Activated T-cell treated with anti-CD3 and anti-CD28 coated beads, Interleukin-2, amount 50 U/mL, for 48 hours (primary cell): ENCODE measurements at places on chromosomes 12 and 14.

GRCh38 chr12:120943482-120943881 lies 34.9 kb upstream of the HNF1A start:
- DNase-seq: no peak

DNA sequence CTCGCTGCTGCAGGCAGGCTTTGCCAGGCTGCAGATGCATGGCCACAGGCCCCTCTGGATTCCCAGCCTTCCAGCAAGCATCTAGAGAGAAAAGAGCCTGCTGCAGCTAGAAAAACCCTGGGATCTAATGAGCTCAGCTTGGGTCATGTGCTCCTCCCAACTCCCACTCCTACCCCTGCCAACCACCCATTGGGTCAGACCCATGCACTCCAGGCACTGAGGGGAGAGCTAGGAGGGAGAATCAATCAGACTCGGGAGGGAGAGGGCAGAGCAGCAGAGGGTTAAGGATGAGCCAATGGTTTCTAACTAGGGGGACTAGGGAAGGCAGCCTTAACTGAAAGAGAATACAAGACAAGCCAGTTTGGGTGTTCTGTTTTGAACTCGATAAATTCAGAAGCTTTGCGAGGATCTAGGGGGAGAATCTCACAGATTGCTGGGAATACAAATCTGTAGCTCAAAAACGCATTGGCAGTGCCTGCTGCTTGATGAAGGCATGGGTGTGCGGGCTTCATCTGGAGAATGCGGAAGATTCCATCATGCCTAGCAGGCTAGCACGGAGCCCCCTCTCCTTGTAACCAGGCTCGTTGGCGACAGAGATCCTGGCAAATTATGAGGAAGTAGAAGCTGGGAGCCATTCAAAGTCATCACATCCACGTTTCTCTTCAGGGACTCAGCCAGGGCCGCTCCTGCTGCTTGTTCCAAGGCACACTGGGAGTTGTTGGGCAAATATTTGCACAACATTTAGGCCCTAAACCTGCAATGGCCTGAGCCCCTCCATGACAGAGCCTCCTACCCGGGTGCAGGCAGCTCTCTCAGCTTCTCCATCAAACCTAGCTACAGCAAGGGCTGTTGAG lies 56.4 kb downstream of the VCPKMT start:
- peak; percentile 19 for DNase-seq

DNA sequence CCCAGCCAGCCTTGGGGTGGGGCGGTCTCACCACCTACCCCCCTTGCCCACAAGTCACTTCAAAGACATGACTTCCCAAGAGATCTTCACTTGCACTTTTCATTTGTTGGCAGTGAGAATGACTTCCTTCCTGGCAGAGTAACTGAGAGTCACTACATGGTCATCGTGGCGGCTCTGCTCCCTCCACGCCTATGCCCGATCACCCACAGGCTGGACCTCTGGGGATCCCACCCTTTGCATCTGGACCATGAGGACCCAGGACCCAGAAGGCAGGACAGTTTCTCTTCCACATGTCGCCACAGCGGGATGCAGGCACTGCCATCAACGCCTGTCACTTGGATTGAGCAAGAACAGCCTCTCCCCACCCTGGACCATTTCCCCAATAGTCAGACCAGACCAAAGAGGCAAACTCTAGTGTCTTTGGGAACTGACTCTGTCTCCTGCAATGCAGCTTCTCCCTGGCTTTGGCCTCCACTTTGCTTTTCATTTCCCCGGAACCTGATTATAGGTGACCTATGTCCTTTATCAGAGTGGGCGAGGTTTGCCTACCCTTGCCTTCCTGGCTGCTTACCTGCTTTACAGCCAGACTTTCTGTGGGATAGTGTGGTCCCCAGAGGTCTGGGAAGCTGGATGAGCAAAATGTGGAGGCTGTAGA lies 3.6 kb downstream of the VDR start:
- no peak for DNase-seq

DNA sequence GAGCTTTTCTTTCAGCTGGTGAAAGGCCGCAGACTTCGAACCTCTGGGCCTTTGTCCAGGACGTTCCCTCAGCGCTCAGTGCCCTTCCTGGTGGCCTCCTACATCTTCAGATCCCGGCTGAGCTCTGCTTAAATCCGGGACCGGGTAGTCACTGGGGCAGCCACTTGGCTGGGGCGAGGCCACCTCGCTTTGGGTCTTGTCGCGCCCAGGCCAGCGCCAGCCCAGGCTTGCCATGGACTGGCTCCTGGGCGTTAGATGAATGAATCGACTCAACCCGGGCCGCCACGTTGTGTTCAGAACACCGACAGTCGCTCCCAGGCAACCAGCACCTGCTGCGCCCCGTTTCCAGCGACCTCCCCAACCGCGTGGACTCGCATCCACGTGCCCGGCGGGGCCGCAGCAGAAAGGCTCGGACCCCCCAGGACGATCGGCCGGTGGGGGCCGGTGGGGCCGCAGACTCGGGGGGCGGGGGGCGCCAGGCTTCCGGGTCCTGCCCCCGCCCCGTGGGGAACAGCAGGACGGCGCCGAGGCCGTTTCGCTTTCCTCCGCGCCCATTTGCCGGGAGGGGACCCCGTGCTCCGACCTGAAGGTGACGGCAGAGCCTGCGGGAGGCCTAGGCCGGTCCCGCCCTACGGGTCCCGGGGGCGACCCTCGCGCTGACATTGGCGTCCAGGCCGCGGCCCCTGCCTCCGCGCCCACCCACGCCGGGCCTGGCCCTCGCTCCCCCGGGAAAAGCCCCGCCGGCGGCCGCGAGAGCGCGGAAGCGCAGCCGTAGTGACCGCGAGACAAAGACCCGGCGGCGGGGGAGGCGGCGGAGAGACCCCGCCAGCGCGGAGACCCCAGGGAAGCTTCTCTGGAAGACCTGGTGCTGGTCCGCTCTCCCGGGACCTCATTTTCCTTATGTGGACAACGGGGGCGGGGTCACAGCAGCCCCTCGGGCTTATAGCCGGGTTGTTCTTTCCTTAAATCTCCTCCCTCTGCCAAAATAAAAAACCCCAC lies 37.3 kb upstream of the RCOR1 start:
- DNase-seq: peak; percentile 64

- DNase-seq: peak; percentile 17
Measured at GRCh38 chr14:105492971-105493871, 2.2 kb downstream of the TEDC1 start.

- DNase-seq: no peak
Measured at GRCh38 chr12:110278255-110278536, 2.9 kb upstream of the ATP2A2 start.

- DNase-seq: no peak
Measured at GRCh38 chr14:98623788-98624415, 648.1 kb downstream of the BCL11B start.

GRCh38 chr12:11710431-11710830 lies 61.0 kb downstream of the ETV6 start:
- DNase-seq: no peak

DNA sequence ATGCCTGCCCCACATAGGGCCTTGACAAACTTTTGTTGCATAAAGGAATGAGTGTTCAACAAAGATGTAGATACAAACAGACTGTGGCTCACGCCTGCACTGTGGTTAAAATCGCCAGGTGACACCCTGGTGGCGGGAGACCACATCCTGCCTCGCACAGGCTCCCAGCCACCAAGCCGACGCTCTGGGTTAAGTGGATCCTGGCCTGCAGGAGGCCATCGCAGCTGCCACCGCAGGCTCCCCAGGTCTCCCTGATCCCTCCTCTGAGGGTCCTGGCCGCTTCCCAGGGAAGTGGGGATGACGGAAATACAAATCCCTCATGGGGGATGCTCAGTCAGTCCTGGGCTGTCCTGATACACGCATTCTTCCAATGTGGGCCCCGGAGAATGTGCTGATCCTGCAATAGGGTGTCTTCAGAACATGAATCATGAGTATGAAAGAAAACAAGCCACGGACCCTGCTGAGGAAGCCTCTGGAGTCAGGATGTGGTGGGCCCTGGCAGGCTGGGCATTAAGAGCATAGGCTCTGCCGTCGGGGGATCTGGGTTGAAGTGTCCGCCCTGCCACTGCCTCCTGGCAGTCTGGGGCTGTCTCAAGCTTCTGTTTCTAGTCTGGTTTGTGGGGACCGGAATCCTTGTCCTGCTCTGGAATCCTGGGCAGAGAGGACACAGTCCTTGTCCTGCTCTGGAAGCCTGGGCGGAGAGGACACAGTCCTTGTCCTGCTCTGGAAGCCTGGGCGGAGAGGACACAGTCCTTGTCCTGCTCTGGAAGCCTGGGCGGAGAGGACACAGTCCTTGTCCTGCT lies 53.5 kb upstream of the BEGAIN start:
- peak; percentile 85 for DNase-seq

DNA sequence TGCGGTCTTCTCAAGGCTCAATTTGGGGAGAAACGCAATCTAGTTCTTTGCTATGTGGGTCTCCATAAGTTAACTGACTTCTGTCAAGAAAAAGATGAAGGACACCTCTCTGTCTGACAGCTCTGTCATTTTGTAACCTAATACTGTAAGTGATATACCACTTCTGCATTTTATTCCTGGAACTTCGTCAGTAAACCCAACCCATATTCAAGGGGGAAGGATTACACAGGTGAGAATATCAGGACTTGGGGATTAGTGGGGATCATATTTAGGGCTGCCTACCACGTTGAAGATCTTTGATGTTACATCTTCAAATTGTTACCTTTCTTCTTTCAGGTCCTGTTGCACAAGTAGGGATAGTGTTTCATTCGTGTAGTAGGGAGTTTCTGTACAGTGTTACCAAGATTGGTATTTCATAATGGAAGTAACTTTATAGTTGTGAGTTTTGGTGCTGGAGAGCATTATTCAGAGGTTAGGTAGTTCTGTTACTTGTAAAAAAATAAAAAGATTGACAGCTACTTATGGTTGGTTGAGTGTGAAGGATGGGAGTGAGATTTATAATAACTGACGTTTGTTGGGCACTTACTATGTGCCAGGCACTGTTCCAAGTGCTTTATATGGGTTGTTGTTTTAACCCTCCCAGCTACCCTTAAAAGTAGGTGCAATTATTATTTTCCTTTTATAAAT lies 1.6 kb downstream of the TMEM260 start:
- no peak for DNase-seq

GRCh38 chr12:11716794-11717518 lies 67.5 kb downstream of the ETV6 start:
- DNase-seq: no peak

- no peak for DNase-seq
Measured at GRCh38 chr12:112878488-112878887, 28.3 kb upstream of the OAS1 start.

DNA sequence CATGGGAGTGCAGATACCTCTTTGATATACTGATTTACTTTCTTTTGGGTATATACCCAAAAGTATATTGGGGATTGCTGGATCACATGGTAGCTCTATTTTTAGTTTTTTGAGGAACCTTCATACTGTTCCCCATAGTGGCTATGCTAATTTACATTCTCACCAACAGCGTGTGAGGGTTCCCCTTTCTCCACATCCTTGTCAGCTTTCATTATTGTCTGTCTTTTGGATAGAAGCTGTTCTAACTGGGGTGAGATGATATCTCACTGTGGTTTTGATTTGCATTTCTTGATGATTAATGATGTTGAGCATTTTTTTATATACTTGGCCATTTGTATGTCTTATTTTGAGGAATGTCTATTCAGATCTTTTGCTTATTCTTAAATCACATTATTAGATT lies 44.1 kb upstream of the JDP2 start:
- DNase-seq: no peak

DNA sequence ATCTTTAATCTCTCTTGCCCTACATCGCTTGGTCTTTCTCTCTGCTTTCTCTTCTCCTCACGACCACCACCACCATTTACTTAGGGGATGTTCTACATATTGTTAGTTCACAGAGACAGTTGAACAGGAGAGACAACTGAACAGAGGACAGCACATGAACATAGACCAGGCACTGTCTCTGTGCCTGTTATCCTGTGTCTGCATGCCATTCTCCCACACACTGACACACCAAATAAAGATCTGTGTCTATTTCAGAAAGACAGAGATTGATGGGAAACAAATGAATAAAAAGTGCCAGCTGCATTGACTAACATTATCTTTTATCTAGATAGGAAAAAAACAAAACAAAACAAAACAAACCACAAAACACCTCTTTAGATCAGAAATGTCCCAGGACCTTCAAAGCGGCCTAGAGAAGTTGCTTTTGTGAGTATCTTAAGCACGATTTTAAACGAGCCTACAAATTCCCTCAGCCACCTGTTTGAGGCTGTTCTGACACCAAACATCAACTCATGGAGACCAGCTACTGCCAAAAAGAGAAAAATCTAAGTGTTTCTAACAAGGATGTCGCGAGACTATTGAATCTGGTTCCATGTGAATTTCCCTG lies 77.6 kb upstream of the PARP11 start:
- DNase-seq: no peak

DNA sequence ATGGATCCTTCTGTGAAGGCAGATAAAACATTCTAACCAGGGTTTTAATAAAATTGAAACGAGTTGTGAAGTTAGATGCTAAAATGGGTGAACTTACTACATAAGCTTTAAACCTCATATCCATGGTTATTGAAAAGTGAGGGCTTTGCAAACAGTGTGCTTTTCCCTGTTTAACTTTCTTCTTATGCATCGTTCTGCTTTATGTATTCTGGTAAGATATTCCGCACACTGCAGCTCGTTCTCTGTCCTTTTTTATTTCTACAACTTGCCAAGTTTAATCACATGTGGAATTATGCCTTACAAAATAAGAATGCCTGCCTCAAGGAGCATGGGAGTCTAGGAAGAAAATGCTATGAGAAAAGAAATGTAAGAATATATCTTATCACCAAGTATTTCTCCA lies 30.9 kb downstream of the PELI2 start:
- no peak for DNase-seq

GRCh38 chr14:33460164-33460563 lies 490.7 kb downstream of the EGLN3 start:
- DNase-seq: no peak

GRCh38 chr12:113306382-113306781 lies 28.5 kb downstream of the SLC8B1 start:
- DNase-seq: no peak

GRCh38 chr12:1217191-1217949 lies 226.3 kb downstream of the ERC1 start:
- no peak for DNase-seq

DNA sequence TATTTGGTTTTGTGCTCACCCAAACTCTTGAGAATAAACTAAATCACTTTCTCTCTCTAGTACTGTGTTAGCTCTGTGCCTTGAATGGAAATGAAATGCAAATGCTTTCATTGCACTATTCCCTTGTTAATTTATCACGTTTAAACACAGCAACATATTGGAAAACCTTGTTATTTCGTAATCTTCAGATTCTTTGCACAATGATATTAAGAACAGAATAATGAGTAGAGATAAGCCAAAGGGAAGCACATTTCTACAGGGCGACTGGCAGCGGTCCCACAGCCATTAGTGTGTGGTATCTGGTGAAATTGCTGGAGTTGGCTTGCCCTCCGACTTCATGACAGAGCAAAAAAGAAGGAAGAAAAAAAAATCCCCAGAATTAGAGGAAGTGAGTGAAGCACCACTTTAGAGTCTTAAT lies 166.1 kb upstream of the E2F7 start:
- no peak for DNase-seq

DNA sequence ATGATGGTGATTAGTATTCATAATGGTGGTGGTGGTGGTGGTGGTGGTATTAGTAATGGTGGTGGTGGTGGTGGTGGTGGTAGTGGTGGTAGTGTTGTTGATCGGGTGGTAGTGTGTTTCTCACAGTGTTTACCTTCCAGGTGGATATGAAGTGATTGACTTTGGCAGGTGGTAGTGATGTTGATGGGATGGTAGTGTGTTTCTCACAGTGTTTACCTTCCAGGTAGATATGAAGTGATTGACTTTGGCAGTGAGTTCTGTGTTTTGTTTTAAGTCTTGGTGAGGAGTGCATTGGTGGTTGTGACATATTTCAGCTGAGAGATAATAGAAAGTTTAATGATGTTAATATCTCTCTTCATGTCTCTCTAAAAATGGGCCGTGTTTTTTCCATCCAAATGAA lies 189.4 kb downstream of the TMTC2 start:
- no peak for DNase-seq

- DNase-seq: no peak
Measured at GRCh38 chr12:119201789-119202543, 23.2 kb downstream of the HSPB8 start.
